Lower leg skin (tissue), 4 donors: ENCODE measurements at places on chromosomes 2 and 18. TPM values are rescaled to one million over a fixed set of nuclear protein-coding genes. Genes with fewer than 3 reads are reported as not detected.

Gene GAREM1
- total RNA-seq, result 46.8 TPM

Gene INHBB
- total RNA-seq, result 9.4 TPM

Gene EFEMP1
- total RNA-seq, result 91.0 TPM

Gene G6PC2
- total RNA-seq, result not detected

DNA sequence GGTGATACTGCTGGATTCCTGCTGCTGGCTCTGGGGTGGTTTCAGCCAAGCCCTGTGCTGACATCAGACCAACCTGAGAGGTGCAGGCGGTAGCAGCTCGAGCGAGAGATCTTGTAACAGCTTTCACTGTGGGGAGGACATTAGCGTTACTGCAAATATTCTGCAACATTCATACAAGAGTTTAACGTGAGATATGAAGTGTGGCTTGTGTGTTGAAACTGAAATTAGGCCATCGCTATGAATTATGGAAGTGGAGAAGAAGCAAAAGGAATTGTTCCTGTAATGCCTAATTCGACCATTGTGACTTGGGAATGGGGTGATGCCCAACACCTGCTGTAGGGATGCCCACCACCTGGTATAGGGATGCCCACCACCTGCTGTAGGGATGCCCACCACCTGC lies 6.5 kb upstream of the MLPH start:
- no peak for DNase-seq
